ENCODE measurements at places on chromosomes 1 and 21.

DNA sequence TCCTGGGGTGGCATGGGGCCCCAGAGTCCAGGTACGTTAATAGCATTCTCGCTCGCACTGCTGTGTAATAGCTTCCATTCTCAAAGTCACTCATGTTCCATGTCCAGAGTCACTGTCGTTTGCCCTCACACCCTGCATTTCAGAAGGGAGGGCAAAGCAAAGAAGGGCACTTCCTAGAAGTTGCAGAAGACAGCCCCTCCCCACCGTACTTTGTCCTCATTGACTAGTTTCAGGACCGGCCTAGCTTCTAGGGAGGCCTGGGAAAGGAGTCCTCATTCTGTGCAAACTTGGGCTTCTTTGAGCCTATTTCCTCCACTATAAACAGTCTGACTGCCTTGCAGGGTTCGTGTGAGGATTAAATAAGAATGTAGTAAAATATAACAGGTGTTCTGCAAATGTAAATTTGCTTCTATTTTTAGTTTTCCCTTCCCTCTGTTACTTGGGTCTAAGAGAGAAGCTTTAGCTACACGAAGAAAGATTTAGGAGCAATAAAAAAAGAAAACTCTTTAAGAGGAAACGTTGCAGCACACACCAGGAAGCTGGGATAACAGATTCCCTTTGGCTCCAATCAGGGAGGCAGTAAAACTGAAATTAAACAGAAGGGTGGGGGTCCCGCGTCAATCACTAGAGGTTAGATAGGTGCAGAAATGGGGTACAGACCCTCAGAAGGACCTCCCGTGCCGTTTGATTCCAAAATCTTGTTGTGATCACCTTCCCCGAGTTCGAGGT is 40.1 kb downstream of the ACTL8 start:
- DNase-seq, result no peak

DNA sequence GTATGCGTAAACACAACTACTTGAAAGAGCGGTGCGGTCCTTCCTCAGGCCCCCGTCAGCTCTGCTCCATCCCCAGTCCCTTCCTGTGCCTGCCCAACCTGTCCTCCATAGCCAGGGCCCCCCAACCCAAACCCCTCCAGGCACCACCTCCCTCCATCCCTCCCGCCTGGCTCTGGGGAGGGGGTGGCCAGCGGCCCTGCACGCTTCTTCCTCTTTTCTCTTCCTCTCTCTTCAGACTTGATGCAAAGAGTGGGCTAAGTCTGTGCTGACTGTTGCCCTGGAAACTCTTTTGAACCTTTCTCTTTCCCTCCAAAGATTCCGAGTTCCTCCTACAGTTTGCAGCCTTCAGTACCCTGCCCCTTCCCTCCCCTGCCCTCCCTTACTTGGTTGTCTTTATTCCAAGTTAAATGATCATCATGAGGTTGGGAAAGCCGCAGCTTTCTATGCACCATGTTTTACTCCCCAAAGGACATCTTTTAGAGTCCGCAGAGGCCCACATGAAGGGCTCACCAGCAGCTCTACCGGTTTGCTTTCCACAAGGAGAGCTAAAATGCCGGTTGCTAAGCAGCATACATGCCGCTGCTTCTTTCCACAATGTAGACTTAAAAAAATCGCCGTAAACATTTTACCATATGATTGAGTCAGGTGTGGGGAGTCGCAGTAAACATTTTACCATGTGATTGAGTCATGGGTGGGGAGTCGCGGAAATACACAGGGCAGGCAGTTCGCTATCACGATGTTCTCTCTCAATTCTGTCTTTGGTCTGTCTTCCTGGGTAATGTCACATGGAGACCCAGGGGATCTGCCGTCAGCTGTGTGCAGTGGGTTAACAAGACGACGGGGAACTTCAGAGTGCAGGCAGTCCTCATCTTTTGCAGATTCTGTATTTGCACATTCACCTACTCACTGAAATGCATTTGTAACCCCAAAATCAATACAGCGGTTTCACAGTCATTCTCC is 525.3 kb downstream of the KIF26B start:
- no peak for DNase-seq

- no peak for DNase-seq
Observed at GRCh38 chr1:88191917-88192316, 492.2 kb upstream of the PKN2 start.

DNA sequence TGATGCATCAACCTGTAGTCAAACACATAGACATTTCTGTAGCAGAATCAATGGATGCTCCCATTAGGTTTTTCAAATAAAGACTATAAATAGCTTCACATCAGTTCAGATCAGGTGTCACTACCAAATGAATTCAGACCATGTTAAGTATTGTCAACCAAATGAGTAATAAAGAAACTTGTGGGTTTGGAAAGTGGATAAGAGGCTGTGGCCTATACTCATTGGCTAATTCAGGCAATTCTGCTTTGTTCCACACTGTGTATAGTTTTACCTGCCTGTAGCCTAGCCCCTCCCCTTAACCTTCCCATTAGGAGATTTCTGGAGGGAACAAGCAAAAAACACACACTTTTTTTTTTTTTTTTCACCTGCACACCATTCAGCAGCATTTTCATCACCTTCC is 321.2 kb downstream of the HLX start:
- DNase-seq, result no peak

- DNase-seq, result no peak
Observed at GRCh38 chr1:92701147-92701546, 83.8 kb downstream of the EVI5 start.

DNA sequence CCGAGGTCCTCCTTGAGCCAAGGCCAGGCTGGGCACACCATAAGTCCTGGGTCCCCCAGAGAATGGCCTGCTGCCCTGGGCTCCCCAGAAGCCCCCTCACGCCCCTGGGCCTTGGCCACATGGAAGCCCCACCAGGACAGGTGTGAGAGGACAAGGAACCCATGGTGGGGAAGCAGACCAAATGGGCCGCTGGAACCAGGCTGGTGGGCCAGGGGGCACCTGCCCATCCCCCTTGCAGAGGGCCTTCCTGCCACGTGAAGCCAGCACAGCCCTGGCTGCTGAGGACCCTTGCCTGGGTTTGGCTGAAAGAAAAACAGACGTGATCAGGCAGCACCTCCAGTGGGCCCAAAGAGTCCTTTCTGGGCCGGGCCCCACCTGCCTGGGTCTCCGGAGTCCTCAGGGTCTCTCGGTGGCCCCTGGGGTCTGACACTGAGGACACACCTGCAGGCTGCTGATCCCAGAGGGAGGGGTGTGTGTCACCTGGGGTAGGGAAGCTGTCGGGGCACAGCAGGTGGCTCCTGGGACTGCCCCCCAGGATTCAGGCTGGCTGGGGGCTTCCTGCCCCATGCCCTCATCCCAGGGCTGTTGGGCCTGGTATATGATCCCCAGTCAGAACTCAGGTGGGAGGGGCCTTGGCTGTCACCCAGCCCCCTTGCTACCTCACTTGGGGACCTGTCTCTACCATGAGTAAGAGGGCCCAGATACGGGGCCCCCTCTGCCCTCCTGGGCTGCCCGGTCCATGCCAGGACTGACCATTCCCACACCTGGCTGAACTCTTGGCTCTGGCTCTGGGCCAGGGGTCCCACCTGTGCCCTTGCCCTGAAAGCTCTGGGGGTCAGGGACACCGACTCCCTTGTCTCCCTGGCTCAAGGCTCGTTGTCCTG is 3.3 kb upstream of the SMYD3 start:
- DNase-seq, result no peak

GRCh38 chr1:67942274-67942673 is 108.2 kb downstream of the DIRAS3 start:
- DNase-seq, result no peak

- no peak for DNase-seq
Observed at GRCh38 chr1:44950434-44950833, 36.0 kb downstream of the EIF2B3 start.

GRCh38 chr1:59856725-59857338 is 42.1 kb downstream of the HOOK1 start:
- DNase-seq, result no peak

- DNase-seq, result no peak
Observed at GRCh38 chr21:42149656-42150473, 69.1 kb upstream of the ABCG1 start.

DNA sequence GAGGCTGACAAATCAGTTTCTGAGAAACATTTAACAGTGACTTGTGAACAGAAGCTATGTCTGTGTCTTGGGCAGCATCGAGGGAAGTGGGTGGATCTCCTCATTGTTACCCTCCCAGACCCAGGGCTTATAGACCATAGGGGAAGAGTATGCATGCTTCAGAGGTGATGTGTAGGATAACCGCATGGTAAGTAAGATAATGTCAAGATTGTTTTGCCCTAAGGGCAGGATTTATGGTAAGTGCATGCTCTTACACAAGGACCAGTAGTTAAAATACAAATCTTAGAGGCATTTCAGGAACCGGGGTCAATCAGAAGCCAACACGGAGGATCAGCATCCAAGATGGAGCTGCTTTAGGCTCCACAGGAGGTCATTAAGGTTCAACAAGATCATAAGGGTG is 7.7 kb upstream of the PRMT2 start:
- DNase-seq, result no peak

GRCh38 chr1:228157729-228158126 is 7.9 kb upstream of the IBA57 start:
- DNase-seq, result no peak

DNA sequence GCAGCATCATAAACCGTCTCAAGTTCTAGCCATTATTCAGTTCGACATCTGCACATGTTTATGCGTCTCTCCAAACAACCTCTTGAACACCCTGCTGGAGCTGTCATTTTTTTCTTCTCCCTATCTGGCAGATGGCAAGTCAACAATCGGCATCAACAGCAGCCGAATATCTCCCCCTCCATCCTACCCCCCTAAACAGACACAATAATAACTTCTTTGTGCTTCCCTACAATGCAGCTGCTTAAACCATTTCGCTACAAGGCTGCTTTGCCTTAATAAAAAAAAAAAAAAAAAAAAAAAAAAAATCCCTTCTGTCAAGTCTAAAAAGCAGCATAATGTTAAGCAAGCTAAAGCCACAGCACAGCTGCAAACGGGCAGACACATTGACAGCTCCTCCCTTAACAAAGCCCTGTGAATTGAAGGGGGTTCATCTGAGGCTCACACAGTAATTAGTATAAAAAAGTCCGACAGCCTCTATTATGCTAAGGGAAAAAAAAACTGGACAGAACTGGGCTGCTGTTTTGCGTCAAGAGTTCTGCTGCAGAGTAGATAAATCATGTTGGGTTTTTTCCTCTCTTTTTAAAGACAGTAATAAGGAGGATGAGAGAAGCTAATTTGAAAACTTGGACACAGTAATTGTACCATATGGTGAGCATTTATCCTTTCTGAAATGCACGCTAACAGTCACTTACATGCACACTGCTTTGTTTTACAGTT is 136.4 kb downstream of the AKT3 start:
- DNase-seq, result no peak

DNA sequence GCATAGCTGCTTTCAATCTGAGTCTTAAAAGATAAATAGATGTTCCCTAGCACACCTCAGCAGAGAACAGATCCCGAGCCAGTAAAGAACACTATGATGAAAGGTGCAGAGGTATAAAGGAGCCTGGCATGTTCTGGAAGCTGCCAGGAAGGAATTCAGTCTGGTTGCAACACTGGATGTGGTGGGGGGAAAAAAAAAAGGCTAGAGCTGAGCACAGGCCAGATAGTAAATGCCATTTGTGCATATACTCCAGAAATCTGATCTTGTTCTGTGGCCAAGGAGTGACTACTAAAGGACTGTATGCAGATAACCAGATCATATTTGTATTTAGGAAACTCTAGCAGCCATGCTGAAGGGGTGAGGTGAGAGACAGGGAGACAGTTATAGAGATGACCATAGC is 240.3 kb downstream of the VAV3 start:
- no peak for DNase-seq

- no peak for DNase-seq
Observed at GRCh38 chr1:61330018-61330417, 247.7 kb downstream of the NFIA start.
